GM12865 (cell line): ENCODE measurements at places on chromosomes 11 and 22.

DNA sequence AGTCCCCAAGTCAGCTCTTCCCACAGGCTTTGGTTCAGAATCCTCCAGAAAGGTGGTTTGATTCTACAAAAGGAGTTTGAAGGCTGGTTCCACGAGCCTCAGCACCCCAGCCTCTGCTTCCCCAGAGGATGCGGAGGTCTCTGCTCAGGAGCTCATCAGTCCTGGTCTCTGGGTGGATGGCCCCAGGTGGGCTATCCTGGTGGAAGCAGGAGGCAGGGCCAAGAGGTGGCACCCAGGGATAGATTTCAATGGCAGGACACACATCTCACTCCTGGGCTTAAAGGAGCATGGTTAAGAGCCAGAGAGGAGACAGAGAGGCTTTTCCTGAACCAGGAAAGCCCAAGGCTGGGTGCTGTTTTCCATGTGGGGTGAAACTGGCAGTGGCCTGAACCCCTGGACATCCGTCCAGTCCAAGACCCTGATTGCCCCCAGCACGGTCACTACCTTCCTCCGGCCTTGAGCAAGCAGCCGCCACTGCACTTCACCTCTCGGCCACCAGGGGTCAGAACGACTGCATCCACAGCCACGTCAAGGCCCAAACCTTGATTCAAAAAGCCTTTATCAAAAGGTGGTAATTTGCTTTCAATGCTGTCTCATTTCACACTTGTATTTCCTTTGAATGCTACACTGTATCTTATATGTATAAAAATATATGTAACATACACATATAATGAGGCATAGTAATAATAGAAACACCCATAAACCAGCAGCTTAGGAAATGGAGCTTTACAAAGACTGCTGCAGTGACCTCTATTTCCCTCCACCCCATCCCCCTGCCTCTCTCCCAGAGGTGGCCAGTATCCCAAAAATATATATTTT lies 19.3 kb upstream of the FXYD2 start:
- peak; percentile 81 for DNase-seq

- DNase-seq: no peak
Observed at GRCh38 chr11:70087446-70088167, 9.5 kb downstream of the ANO1 start.

DNA sequence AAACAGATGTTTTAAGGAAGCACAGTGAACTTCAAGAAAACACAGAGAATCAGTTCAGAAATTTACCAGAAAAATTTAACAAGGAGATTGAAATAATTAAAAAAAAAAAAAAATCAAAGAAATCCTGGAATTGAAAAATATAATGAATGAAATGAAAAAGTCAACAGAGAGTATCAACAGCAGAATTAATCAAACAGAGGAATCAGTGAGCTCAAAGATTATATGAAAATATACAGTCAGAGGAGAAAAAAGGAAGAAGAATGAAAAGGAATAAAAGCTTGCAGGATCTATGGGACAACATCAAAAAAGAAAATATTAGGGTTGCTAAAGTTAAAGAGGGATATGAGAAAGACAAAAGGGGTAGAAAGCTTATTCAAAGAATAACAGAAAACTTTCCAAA lies 82.3 kb downstream of the XRRA1 start:
- DNase-seq: no peak

GRCh38 chr11:104049116-104049515 lies 12.7 kb downstream of the DDI1 start:
- DNase-seq: no peak

DNA sequence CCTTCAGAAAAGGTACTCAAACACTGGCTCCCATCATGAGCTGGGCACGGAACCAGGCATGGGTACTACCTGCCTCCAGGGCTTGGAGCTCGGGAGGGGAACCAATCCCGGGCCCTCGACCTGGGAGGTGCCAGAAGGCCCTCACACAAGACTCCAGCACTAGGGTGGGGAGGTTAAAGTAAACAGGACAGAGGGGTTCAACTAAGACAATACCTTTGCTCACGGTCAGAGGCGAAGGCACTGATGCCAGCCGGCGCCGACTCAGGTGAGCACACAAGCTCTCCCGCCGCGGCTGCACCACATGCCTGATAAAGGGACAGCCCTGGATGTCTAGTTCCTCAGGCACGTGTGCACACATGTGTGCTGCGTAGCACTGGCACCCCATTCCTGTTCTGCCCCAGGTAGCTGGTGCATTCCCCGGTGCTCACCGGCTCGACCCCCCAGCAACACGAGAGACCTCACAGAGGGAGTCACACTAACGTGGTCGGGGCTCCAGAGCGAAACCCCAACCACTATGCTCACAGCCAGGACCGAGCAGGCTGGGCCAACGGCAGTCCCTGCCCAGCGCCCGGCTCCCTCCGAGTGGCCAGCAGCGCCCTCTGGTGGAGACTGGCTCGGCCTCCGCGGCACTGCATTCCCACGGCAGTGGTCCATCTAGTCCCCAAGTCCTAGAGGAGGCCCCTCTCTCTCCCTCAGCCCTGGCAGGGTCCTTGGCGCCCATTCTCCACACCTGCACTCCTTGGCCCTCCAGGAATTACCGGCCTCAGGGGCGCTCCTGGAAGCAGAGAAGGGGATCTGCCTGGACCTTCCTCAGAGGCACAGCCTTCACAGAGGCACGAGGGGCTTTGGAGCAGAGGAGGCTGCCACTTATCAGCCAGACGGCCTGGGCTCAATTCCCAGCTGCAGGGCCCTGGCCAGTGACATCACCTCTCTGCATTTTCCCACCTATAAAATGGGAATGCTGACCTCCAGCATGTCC lies 28.8 kb upstream of the MOB2 start:
- peak; percentile 50 for DNase-seq

- no peak for DNase-seq
Observed at GRCh38 chr11:100984668-100985067, 144.9 kb downstream of the PGR start.

DNA sequence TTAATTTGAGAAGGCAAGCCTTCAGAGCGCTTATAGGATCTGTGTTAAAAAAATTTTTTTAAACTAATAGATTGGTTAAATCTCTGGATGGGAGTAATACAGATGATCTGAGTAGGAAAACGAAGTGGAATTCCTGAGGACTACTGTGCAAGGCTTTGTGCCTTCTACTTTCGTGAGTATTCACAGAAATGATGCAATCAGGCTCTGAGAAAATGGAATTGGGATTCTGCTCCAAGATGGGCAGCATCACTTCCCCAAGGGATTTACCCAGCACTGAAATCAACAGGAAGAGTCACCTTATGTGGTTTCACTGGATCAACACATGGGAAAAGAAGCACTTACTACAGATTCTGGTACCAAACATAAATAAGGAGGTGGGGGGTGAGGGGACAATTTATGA lies 12.5 kb downstream of the KMT5B start:
- DNase-seq: no peak

GRCh38 chr11:1639666-1640065 lies 10.1 kb downstream of the KRTAP5-5 start:
- DNase-seq: no peak

GRCh38 chr22:45722006-45722405 lies 50.4 kb downstream of the ATXN10 start:
- DNase-seq: no peak

DNA sequence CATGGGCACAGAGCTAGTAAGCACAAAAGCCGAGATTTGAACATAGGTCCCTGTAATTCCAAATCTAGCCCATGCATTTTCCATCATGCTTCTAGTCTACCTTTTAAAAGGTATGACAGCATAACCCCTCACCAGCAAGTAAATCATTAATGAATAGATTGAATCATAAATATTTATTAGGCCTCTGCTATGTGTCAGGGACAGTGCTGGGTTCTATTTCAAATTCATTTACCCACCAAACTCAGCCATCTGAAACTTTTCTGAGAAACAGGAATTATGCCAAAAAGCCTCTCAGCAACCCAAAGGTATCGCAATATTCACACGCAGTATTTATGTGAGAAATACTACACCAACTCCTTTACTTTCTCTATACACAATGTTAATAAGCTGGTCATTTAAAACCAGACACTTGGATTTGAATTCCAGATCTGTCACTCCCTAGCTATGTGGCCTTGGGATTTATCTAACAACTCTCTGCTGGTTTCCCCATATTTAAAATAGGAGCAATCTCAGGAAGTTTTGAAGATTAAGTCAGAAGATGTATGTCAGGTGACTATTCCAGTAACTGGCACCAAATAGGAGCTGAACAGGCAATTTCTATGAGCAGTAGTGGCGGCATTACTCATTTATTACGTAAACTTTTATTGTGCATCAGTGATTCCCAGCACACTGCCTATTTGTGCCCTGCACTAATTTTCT lies 191.4 kb downstream of the TENM4 start:
- DNase-seq: no peak

DNA sequence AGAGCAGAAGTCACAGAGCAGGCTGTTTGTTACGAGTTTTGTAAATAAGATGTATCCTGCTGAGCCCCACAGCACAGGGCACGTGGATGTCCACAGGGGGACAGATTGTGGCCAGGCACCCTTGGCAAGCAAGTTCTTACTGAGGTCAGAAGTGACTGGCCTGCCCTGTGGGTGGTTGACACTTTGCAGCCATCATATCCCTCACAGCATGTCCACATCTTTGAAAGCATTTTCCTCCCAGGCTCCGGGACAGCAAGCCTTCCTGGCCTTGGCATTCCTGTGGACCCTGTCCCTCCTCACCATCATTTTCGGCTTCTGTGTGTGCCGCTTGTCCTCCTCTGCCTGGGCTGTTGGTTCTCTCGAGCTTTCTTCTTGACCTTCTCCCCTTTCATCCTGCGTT lies 189.5 kb downstream of the TBC1D22A start:
- no peak for DNase-seq

- DNase-seq: no peak
Observed at GRCh38 chr22:27352426-27352825, 449.1 kb downstream of the MN1 start.

DNA sequence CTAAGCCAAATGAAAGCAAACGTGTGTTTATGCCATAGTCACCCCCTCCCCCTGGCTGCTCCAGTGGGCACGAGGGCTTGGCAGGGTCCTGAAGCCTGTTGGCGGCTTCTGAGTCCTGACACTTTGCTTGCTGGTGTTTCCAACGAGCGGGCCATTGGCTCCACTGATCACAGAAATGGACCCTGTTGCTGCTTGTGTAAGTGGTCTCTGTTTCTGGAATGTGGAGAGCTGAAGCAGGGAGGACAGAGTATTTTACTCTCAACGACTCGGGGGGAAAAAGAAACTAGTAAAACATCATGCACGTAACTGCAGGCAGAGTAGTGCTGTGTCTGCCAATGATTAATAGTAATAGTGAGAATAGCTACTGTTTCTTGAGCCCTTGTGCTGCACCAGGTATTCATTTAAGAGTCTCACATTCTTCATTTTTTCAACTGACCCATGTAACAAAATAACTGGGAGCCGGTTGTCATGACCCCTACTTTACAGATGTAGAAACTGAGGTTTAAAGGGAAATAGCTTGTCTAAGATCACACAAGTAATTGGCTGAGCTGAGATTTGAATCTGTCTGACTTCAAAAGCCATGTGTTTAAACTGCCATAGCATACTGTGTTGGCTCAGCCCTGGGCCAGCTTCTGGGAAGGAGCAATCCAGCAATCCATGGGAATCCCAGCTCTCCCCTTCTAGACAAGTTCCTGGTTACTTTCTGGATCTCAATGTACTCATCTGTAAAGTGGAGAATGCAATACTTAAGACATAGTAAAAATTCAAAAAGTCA lies 526.7 kb downstream of the INSC start:
- peak; percentile 6 for DNase-seq

DNA sequence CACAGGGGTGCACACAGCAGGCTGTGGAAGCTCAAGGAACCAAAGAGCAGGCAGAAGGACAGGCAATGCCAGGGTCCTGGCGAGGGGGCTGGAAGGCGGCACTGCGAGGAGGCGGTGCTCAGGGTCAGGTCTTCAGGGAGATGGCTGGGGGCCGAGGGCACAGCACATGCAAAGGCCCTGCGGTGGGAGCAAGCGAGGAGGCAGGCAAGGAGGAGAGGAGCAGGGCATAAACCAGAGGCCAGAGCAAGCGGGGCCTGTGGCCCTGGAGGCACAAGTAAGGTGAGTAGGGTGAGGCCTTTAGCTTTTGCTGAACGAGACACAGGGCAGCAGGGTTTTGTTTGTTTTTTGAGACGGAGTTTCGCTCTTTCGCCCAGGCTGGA lies 126.9 kb downstream of the ARHGAP8 start:
- no peak for DNase-seq

DNA sequence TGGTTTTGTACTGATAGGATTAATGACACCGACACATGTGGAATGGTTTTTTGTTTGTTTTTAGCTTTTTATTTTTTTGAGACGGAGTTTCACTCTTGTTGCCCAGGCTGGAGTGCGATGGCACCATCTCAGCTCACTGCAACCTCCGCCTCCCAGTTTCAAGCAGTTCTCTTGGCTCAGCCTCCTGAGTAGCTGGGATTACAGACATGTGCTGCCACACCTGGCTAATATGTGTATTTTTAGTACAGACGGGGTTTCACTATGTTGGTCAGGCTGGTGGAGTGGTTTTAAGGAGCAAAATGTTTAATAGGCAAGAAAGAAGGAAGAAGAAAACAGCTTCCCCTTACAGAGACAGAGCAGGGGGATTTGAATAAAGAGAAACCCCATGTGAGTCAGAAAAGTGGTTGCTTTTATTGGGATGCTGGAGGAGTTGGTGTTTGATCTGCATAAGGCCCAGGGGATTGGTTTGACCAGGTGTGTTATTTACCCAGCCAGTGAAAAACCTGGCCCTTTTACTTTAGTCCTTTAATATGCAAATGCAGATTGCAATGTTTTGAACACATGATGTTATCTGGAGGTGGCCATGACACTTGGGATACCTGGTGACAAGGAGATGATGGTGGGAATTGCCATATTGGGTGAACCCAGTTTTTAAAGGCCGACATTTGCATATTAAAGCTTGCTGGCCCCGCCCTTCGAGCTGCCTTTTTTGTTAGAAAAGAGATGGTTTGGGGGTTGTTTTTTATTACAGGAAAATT lies 24.3 kb downstream of the SUSD2 start:
- DNase-seq: no peak

DNA sequence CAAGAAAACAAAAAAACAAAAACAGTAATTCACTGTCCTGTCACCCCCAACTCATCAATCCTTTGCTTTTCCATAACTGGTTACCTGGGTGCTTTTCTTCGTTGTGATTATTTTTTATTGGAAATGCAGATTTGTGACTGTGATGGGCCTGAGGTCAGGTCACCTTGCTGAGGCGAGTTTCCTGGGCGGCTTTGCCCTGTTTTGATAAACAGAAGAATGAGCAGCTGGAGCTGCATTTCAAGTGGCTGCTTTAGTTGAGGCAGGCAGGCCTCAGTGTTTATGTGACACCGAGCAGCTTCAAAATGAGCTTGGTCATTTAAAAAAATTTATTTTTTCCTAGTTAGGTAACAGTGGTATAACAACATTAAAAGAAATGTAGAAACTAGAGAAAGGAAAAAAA lies 22.2 kb downstream of the PTPRJ start:
- DNase-seq: no peak

- no peak for DNase-seq
Observed at GRCh38 chr11:41879214-41879613, 419.8 kb upstream of the LRRC4C start.
